ENCODE measurements at places on chromosomes 2 and 18.

- no peak for DNase-seq
Measured at GRCh38 chr2:230455005-230455684, 39.1 kb downstream of the SP100 start.

GRCh38 chr2:81481242-81481993 lies 1176.9 kb upstream of the LRRTM1 start:
- DNase-seq, result no peak

DNA sequence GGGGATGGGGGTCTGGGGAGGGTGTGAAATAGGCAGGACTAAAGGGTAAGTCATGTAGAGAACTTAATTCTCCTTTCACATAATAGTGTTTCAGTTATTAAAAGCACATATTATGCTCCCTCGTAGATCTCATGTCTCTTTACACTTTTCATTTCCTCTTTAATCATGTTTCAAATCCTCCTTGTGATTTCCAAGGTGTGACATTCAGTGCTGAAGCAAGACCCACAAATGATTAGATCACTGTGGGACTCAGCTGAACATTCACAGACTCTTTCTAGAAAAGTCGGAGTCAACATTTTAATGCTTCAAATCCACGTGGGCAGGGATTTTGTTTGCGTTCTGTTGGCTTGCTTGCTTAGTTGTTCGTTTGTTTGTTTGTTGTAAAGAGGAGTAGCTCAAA lies 34.7 kb upstream of the CALCRL start:
- DNase-seq, result no peak

DNA sequence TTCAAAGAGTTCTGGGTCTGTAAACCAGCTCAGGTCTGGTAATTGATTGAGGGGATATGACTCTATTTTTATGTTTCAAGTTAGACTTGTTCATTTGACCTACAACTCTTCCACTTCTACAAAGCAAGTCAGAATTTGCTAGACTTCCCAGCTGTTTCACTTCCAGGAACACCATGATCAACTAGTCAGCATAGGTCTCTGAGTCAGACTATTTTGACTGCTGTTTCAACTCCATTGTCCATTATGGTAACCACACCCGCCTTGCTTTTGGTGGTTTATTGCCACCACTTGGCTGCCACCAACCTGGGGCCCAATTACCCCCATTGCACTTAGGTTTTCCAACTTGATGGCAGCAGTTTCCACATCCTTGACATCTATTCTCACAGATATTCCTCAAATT lies 116.6 kb downstream of the LAMA3 start:
- DNase-seq, result no peak

DNA sequence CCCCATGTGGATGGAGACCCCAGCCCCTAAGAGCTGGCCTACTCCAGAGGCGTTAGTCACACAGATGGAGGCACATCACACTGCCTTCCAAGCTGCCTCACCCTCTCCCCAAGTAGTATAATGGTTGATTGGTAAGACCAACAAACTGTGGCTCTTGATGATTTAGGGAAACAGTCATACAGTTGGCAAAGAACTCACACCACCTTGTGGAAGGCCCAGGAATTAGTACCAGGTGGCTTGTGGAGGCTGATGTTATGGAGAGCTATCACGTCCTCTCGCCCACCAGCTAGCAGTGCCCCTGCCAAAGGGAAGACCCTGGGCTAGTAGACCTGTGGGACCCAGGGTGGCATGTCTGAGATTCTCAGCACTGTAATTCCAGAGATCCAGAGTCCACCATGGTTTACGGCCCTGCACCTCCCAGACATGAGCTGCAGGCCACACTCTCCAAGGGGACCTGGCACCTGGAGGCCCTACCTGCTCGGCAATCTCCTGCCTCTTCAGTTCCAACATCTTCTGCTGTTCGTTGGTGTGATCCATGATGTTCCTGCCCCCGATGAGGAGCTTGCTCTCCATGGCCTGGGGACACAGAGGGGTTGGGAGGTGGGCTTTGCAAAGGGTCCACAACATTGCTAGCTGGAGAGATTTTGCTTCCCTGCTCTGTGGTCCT lies 26.3 kb downstream of the KIF3C start:
- DNase-seq, result no peak

DNA sequence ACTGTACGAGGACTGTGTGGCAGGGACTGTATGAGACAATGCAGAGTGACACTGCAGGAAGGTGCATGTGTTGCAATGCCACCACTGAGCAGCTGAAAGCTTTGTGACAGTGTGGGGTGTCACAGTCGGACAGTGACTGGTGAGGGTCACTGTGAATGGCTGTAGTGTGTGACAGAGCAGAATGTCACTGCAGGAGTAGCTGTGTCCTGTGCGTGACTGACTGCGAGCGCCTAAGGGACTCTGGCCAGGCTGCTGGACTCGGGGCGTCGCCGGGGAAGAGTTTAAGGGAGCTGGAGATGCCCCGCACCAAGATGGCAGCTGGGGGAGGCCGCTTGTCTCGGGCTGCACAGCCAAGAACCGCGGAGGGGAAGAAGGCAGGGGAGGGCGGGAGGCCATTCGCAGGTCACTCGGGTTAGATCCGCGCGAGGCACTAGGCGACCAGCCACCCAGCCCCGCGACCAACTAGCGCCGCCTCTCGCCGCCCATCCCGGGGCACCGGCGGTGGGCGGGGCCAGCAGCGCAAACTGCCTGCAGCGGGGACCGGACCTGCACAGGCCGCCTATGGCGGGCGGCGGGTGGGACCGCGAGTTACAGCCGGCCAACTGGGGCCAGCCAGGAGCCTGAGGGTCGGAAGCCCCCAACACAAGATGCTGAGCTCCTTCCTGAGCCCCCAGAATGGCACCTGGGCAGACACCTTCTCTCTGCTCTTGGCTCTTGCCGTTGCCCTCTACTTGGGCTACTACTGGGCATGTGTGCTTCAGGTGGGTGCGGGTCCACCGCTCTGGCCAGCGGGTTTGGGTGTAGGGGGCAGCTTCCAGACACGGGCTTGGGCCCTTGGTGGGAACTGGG lies at the start of gene ABHD1:
ABHD1 (plus strand) TSS at position 514 of the 849 bp plus-strand sequence; CDS start at position 648, 134 bp downstream.
- peak; percentile 38 for DNase-seq

DNA sequence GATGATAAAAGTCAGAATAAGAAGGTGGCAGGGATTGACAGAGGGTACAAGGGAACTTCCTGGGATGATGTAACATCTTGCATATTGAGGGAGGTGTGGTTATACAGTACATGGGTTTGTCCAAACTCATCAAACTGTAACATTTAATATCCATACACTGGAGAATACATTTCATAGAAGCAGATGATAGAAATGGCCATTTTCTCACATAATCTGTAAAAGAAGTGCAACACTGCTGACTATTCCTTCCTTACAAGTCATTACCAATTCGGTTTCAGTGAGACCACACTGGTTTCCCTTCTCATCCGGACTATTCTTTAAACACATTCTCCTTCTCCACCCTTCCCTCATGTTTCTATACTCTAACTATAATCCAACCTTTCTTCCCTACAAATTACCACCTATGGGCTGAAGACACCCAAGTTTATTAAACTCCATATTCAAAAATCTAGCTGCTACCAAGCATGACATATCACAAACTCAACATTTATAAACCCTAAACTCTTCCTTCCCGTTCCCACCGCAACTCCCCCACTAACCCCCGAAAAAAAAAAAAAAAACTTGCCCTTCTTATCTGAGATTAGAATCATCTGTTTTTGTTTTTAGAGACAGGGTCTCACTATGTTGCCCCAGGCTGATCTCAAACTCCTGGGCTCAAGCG lies 1.6 kb downstream of the COX7A2L start:
- no peak for DNase-seq

DNA sequence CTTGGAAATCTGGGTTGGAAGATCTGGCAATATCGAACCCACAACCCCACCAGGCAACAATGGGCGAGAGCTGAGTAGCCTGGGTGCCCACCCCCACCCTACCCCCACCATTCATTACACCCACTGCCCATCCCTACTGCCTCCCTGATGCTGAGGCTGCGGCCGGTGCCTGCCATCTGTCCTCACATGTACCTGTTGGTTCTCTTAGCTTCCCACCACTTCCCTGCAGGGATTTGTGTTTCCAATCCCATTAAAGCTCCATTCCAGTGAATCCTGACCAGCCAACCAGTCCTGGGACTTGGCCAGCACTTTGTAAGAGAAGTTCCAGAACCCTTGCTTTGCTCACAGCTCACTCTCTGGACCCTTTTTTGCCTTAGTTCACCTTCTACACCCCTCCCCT lies 163.0 kb upstream of the SH3BP4 start:
- no peak for DNase-seq

- DNase-seq, result no peak
Measured at GRCh38 chr2:182951948-182952663, 85.7 kb upstream of the FRZB start.

GRCh38 chr2:240889601-240890560 lies 6.1 kb downstream of the MAB21L4 start:
- DNase-seq, result no peak

DNA sequence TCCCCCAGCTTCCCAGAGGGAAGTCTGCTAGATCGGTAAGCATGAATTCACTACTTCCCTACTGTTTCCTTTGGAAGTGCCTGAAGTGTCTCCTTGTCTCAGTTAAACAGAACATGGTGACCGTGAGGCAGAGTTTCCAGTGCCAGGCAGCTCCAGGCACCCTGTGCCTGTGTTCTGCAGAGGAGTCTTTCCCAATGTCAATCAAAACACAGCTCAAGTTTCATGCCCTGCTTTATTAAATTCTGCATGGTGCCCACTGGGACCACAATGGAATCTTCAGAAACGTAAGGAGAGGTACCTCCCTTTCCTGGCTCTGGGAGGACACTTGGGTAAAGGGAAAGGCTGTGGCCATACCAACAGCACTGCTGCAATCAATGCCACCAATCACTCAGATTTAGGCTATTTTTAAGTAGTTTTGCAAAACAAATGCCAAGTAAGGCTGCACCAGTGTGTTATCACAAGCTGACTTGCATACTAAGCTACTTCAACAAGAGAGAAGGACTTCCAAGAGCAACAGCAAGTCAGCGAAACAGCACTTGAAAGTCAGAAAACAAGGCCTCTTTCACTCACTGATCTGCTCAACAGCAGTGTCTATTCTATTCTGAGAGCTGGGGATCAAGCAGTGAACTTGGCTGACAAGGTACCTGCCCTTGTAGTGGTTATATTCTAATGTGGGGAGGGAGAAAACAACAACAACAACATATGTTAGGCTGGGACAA lies 14.9 kb downstream of the LPIN2 start:
- DNase-seq, result no peak

GRCh38 chr18:54872681-54873080 lies 44.4 kb downstream of the RAB27B start:
- DNase-seq, result no peak

DNA sequence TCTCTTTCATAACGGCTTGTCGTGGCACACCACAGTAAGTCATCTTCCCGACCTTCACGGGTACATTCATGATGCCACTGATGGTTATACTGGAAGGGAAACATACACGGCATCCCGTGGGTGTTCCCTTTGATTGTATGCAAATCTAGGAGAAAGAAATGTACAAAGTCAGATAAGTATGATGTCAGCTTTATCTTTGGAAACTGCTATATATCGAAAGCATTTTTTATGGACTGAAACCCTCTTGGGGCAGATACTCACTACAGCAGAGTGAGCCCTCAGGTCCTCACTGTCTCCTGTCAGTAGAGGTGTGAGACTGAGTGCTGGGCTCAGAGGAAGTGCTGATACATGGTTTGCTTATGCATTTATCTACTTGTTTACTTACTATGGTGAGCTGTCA lies 20.4 kb downstream of the PLA2R1 start:
- no peak for DNase-seq

GRCh38 chr2:236158969-236159777 lies 9.0 kb downstream of the GBX2 start:
- DNase-seq, result no peak

GRCh38 chr18:48476550-48476917 lies 62.3 kb upstream of the CTIF start:
- DNase-seq, result no peak

DNA sequence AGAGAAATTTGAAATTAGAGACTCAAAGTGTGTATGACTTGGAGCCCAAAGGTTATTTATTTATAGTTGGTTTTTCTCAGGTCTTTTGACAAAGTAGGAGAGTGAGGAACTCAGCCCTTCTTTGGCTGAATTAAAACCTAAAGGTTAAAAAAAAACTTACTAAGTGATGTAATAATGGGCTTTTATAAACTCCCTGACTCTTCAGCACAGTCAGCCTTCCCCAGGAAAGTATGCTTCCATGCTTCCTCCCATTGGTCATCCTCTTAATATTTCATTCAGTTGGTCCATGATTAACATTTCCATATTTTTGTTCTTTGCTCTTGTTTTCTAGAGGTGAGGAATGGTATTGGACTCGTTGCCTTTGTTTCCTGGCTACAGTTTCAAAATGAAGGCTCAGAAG lies 7.2 kb downstream of the ARPC2 start:
- DNase-seq, result no peak

GRCh38 chr2:136727973-136728699 lies 37.2 kb upstream of the THSD7B start:
- no peak for DNase-seq

- DNase-seq, result no peak
Measured at GRCh38 chr2:5674026-5674340, 18.2 kb upstream of the SOX11 start.

DNA sequence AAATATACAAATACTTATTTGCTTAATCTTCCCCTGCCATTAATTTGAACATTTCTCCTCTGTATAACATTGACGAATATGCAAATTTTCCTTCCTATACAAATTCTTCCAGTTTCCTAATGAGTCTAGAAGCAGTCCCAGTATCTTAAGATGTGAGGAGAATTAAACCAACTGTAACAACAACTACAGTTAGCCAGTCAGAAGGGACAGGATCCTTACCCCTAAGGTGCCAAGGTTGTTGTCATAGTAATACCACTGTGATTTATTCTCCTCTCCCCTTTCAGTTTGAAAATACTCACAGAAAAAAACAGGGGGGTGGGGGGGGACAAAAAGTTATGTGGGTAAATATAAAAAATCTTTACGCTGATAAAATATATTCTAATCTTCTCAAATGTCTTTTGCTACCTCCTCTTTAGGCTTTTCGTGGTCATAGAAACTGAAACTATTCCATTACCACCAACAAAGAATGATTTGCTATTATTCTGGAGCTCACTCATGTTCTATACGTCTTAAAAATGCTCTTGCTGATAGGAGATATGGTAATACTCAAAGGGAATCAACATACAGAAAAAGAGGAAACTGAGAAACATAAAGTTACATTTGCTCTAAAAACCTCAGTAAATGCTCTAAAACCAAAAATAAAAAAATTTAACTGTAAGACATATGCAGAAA lies 107.6 kb downstream of the MEMO1 start:
- no peak for DNase-seq

GRCh38 chr2:25378731-25379490 lies 37.2 kb upstream of the DNMT3A start:
- DNase-seq, result no peak

- DNase-seq, result no peak
Measured at GRCh38 chr2:104563398-104563996, 290.4 kb upstream of the POU3F3 start.

- no peak for DNase-seq
Measured at GRCh38 chr2:9538000-9538507, 17.6 kb downstream of the ADAM17 start.

DNA sequence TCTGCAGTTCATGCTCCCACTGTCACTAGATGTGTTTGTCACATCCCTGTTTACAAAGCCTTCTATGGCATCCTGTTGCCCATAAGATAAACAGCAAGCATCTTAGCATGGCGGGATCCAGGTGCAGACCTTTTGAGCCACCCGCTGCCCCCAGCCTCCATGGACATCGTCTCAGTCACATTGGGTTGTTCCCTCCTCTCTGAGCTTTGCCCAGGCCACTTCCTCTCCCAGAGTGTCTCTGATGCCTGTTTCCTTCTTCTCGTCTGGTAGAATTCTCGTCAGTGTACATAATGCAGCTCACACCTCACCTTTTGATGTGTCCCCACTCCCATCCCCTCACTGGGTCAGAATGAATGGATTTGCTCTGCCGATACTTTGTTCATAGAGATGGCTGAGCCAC lies 239.0 kb upstream of the APCDD1 start:
- no peak for DNase-seq

Measured in stimulated activated CD8-positive, alpha-beta memory T cell treated with anti-CD3 and anti-CD28 coated beads, Interleukin-2, amount 100 ng/mL, for 48 hours (primary cell).